CD4-positive, alpha-beta T cell treated with Interleukin-17A for 1 hour (primary cell): ENCODE measurements at places on chromosomes 5 and 9.

- DNase-seq: peak; percentile 80
Observed at GRCh38 chr5:76733049-76733417, 17.1 kb downstream of the F2R start.

DNA sequence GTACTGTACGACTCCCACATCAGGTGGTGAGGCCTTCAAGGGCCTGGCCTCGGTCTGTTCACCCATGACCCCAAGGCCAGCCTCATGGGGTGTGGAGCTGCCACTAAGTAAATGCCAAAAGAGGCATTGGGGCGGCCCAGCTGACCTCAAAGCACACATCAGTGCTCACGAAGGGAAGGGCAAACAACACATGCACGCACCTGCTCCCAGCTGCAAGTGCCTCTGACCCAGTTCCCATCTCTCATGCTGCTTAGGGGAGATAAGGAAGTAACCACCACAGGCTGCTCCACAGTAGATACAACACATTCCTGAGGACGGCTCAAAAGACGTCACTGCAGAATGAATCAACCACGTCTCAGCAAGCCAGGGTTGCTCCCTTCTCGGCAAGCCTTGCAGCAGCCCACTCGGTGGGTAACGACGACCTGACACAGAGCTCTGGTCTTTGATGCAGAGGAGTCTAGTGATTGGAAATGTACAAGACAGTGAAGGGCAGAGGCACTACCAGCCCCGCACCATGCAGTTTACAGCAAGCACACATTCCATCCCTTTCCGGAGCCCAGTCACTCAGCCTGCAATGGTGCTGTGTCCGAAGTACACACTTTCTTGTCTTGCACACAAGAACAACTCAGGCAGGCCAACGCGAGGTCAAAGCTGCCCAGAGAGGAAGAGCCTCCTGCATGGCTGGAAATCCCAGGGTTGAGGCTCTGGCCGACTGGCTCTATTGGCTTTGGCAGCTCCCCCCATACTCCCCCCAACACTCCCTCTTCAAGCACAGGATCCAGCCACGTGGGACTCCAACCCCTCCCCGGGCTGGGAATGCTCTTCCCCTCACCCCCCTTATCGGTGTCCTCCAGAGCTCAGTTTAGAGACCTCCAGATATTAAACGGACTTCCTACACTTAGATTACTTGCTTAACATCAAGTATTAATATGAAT, 31.8 kb downstream of the FABP6 start:
- no peak for DNase-seq

DNA sequence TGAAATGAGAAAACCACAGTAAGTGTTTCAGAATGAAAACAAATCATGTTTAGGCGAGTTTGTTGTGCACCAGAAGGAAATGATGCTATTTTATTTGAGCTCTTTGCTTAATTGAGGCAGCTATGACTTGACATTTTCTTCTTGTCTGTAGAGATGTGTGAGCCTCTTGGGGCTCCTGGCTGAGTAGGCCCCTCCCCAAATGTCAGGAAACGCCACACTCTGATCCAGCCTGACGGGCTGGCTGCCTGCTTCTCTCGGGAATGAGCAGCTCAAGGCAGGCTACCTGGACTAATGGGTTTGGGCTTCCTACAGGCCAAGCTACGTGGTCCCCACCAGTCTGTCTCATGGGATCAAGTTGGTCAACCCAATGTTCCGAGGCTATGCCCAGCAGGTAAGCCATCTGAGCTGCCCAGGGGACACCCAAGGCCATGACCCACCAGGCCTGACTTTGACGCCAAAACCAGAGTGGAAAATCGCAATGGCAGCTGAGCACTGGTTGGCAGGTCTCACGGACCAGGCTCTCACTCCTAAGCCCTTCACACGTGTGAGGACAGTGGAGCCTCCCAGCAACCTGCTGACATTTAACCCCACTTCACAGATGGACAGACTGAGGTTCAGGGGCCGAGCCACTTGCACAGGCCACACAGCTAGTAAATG, 29.9 kb downstream of the USP20 start:
- DNase-seq: no peak

DNA sequence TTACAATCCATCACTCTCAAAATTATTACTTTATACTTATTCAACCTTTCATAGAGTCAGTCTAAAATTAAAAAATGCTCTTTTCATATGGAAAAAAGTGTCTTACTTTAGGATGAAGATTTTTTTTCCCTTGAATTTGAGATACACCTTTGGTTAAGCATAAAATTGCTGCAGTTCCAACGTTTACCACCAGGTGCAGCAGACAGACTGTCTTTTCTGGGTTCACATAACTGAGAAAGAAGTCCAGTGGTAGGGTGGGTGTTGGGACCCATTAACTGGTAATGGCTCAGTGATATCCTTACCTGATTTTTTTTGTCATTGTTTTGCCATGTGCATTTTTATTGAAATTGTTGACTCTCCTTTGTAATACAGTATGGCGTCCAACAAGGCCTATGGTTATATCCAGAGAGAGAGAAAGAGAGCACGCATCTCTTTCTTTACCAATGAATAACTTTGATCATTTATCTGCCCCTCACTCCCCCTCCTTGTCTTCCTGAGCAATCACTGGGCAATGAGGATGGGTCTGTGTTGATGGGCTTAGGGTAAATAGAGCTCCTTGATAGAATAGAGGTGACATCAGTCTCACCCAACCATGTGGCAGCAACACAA, 98.4 kb downstream of the FBXL7 start:
- peak; percentile 7 for DNase-seq
